ENCODE measurements at places on chromosomes 12 and 14.

DNA sequence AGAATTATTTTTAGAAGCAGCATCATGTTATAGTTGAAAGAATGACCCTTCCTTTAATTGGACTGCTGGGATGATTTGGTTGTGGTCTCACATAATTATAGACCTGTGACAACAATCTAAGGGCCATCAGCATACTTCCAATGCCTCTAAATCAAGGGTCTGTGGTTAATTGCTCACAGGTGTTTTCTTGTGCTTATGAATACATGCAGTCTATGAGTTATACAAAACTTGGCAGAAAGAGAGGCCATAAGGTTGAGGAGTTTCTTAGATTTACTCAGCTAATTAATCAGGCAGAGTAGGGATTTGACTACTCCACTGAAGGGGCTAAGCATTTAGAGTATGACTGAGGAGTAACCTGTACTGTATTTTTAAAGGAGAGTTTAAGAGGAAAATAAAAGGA, 37.0 kb upstream of the FRMD6 start:
- DNase-seq = no peak

DNA sequence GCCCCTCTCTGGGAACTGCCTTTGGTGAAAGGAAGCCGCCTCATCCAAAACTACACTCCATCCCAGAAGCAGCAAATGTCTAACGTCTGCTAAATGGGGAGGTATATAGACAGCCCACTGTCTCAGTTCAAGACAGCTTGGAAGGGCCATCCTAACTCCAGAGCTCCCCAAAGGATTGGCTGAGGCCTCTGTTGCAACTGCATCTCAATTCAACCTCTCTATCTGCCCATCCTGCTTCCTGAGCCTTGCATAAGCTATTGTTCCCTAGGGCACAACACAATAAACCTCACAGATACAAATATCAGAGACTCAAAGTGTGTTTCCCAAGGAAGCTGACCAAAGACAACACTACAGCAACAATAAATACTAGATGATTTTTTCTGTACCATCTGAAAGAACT, 495.2 kb upstream of the SOX5 start:
- no peak for DNase-seq

DNA sequence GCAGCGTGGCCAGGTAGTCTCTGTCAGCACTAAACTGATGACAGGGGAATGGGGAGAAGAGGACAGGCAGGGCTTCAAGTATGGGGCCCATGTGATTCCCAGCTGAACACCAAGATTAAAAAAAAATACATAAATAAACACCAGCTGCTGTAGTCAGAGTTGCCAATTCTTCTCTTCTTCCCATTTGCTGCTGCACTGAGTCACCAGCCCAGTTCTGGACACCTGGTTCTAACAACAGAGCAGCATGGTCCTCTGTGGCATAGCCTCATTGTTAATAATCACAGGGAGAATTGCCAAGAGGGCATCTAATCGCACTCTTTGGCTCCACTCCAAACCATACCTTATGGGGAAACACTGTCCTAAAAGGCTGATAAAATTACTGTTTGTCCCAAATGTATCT, 15.1 kb downstream of the PPM1H start:
- DNase-seq = no peak

- DNase-seq = peak; percentile 3
Measured at GRCh38 chr12:108730365-108731104, 783 bp downstream of the CORO1C start.

GRCh38 chr12:112140728-112141127, 15.4 kb downstream of the TRAFD1 start:
- no peak for DNase-seq

- peak; percentile 2 for DNase-seq
Measured at GRCh38 chr14:56491299-56492285, 88.0 kb upstream of the TMEM260 start.

GRCh38 chr12:92059960-92060359, 85.7 kb downstream of the BTG1 start:
- no peak for DNase-seq

- DNase-seq = no peak
Measured at GRCh38 chr14:60639674-60640073, 9.6 kb downstream of the SIX1 start.

DNA sequence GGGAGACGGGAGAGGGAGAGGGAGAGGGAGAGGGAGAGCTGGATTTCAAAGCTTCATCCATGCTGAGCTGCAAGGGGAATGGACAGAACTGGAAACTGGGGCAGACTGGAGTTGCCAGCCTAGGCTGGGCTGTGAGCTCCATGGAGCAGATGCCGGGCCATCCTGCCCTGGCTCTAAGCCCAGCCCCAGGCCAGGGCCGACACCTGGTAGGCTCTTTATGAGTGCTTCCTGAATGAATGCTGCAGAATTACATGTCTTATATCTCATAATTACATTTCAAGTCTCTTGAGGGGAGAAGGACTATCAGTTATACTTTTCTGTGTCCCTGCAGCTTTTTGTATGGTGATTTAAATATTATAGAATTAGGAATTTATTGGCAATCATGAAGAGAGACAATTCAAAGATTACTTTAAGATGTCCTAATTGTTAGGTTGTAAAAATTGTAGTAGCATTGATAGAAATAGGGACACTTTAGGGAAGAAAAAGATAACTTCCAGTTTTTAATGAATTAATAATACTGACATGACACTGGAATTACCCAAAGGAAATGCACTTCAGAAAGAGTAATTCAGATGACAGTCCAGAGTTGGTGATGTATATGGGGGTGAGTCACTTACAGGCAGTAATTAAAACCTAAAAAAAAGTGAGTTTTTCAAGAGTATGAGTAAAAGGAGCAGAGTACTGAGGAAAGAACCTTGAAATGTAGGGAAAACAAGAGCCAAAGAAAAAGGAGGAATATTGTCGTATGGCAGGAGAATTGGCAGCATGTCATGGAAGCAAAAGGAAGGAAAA, 29.0 kb downstream of the SCYL2 start:
- DNase-seq = no peak

DNA sequence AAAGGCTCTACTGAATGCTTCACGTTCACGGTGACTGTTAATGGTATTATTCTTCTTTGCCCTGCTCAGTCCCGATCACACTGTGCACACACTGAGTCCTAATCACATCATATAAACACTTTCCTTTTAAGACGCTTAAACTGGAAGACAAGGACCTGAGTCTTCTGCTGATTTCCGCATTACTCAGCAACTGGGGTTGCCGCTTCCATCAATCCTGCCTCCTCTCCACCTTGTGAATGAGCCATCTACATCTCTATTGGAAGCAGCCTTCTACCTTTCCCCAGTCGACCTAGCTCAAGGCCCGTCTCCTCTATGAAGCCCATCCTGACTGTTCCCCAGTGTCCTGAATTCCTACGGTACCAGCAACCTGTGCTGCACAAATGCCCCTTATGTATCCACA, 104.7 kb downstream of the NCOR2 start:
- DNase-seq = no peak

GRCh38 chr12:105783983-105784947, 354.5 kb downstream of the NUAK1 start:
- DNase-seq = no peak

DNA sequence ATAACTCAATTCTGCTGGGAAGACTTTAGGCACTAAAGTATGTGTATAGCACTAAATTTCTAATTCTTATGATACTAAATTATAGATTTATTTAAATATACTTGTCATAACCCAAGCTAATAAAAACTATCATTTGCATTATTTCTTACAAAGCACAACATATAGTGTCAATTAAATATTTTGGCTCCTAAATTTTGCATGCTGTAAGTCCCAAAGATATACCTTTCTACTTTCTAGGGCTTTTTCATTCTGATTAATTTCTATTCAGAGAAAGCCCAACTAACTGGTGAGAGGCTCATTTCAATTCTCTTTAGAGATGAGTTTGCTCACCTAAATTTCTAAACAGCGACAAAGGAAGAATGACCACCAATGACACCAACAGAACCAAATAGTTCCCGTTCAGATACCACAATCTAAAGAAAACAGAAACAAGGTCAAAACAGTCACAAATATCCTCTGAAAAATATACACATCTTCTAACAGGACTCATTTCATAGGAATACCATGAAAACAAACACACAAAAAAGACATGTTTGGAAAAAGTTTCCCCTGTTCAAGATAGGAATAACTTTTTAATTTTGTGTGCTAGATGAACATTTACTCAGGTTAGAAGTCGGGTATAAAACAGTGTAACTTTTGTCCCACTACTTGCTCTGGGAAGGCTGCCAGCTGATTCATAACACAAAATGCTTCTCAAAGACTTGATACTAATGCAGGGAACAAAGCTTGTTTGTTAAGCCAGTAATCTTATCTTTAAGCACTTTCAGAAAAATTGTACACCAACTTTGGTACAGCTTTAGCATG, 7.6 kb downstream of the SLC38A2 start:
- DNase-seq = no peak
